Retina (tissue), 1 donor: ENCODE measurements at places on chromosomes 7 and 10.

GRCh38 chr7:37390114-37390513 lies 58.5 kb downstream of the ELMO1 start:
- DNase-seq: peak; percentile 19

DNA sequence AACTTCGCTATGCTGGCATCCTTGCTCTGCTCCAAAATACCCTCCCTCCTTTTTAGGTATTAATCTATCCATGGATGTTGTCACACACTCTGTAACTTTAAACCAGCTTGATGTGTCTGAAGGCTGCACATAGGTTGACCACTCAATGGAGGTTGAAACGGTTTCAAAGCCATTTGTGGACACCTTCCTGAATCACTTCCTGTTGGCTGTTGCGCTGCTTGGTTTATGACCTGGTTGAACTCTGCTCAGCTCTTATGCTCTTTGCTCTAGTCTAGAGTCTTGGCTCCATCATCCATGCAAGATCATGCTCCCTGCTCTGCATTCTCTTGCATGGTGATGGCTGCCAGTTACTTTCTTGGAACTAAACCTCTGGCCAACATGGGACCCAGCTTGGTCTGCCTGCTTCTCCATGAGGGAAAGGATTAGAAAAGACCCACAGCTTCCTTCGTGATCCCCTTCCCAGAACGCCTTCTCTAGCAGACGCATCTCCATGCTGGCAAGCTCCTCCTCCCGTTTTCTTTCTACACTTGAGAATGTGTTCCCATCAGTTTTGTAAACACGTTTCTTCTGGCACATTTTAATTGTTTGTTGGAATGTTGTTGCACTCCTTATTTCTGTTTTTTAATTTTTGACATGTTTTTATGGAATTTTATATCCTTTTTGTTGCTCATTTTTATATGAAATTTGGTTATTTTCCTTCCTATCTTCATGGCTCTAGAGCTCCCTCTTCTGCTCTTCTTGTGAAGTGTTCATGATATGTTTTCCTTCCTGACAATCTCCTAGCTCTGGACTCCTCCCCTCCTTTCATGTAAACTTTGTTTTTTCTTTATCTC lies 149.8 kb downstream of the XPNPEP1 start:
- DNase-seq: peak; percentile 33

GRCh38 chr10:19762026-19762425 lies 54.2 kb upstream of the PLXDC2 start:
- no peak for DNase-seq

DNA sequence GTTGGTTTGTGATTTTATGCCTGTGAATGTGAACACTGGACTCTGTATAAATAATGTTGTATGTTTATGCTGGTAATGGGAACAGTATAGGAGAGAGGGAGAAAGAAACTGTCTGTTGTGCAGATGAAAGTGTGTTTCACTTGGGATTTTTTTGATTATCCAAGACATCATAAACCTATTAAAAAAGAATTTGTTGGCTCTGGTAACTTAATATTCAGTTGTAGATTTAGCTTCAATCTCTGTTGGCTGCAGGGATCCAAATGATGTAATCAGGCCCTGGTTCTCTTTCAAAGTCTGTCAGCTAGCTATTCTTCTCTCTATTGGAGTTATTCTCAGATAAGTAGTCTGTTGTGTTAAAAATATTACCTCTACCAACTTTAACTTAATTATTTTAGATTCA lies 168.8 kb upstream of the RHOBTB1 start:
- DNase-seq: no peak

- DNase-seq: no peak
These were observed 83.0 kb upstream of the FAM180A start for GRCh38 chr7:135831455-135832195.

- DNase-seq: no peak
These were observed 193.4 kb downstream of the CACNB2 start for GRCh38 chr10:18333621-18334020.

DNA sequence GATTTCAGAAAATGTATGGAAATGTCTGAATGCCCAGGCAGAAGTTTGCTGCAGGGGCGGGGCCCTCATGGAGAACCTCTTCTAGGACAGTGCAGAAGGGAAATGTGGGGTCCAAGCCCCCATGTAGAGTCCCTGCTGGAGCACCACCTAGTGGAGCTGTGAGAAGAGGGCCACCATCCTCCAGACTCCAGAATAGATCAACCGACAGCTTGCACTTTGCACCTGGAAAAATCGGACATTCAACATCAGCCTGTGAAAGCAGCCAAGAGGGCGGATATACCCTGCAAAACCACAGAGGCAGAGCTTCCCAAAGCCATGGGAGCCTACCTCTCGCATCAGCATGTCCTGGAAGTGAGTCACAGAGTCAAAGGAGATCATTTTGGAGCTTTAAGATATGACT lies 14.3 kb downstream of the RPEL1 start:
- DNase-seq: no peak

DNA sequence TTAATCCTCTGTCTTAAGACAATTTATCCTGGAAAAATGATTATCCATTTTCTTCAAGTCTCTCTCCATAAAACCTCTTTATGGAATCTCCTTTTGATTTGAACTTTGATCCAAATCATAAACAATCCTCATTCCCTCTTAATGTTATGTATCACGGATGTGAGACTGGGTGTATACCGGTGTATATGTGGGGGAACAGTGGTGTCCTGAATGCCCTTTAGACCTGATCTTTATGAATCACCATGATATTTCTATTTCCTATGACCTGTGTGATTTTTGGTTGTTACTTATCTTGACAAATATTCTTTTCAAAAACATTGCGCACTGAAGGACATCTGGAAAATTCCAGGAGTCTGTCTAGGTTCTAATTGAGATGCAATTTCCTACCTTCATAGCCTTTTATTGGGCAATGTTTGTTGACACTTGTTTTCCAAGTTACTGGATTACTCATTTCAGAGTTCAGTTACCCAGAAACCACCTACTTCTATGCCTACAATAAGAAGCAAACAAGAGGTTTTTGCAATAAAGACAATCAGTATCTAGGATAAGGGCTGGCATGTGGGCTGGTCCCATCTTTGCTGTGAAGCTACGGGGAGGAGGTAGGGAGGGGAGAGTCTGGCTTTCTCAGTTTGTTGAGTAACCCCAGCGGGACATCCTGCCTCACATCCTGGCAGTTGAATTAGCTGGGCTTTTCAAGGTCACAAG lies 190.4 kb downstream of the CTTNBP2 start:
- DNase-seq: no peak

GRCh38 chr10:28878236-28878970 lies 201.1 kb downstream of the BAMBI start:
- DNase-seq: no peak

- DNase-seq: no peak
These were observed 117.5 kb downstream of the PLXNA4 start for GRCh38 chr7:132458729-132459128.
